ENCODE measurements at places on chromosomes 1 and 21. TPM values are rescaled to one million over a fixed set of nuclear protein-coding genes. Genes with fewer than 3 reads are reported as not detected.

The KHDRBS1 gene
- total RNA-seq, result 43.7 TPM

The OR2M3 gene
- total RNA-seq, result not detected

The LCE3C gene
- total RNA-seq, result not detected

The SLAMF9 gene
- total RNA-seq, result not detected

The CLCN6 gene
- 7.6 TPM for total RNA-seq

The PER3 gene
- total RNA-seq, result 1.4 TPM

The MARK1 gene
- 0.16 TPM for total RNA-seq

The PRELP gene
- 0.65 TPM for total RNA-seq

The FMN2 gene
- total RNA-seq, result not detected

The EXTL2 gene
- 15.7 TPM for total RNA-seq

The GPR161 gene
- total RNA-seq, result 10.5 TPM

Measured in cardiac atrium fibroblast (primary cell).